ENCODE measurements at places on chromosomes 6 and 20.

GRCh38 chr20:51514249-51514648 lies 28.3 kb downstream of the NFATC2 start:
- H3K4me1 ChIP-seq, result peaks cover 71% of the 10 kb centered on the region
- no peaks in the 10 kb centered on the region for H3K27me3 ChIP-seq
- H3K4me3 ChIP-seq, result peak overlapping the region; percentile 30
- peak overlapping the region; percentile 18 for H3K27ac ChIP-seq

DNA sequence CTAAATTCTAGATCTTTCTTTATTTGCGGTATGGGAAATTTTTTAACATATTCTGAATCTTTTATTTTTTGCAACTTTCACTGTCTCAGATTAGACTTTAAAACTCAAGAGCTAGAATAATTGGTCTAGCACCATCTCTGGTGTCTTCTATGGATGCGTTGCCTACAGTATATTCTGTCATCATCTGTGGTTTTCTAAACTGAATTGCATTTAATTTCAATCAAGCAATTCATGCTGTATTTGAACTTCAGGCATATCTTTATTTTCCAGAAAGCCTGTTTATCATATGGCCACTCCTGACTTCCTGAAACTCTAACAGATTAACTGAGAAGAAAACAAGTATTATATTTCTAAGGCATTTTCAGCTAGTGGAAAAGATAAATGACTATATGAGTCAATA lies 281.6 kb downstream of the PLCB1 start:
- no peak overlapping the region for H3K4me3 ChIP-seq
- H3K36me3 ChIP-seq, result no peaks in the 10 kb centered on the region
- peaks cover 2% of the 10 kb centered on the region for H3K4me1 ChIP-seq
- no peak overlapping the region for H3K27ac ChIP-seq
- no peak for DNase-seq

- DNase-seq, result no peak
- H3K4me3 ChIP-seq, result no peak overlapping the region
- H3K36me3 ChIP-seq, result no peaks in the 10 kb centered on the region
- H3K27me3 ChIP-seq, result no peaks in the 10 kb centered on the region
Measured at GRCh38 chr6:89270951-89271721, 44.0 kb downstream of the GABRR2 start.

DNA sequence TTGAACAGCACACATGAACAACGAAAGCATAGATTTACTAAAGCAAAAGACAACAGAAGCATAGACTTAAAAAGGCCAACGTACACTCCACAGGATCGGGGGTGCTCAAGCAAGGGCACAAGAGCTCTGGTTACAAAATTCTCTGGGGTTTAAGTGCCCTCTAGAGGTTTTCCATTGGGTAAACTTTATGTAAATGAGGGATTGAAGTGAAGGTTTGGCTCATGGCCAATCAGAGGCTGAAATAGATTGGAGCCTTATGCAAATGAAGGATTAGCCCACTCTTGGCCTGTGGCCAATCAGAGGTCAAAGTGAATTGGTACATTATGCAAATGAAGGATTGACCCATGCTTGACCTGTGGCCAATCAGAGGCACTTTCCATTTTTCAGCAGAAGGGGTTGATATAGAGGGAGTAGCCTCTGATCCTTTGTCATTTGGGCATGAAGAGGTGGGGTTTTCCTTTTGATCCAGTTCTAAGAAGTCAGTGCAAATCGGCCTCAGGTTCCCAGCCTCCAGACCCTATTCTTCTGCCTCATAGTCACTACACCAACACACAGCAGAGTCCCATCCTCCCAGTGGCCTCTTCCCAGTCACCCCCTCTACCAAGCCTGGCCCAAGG lies 244.9 kb downstream of the THBS2 start:
- H3K4me1 ChIP-seq, result no peaks in the 10 kb centered on the region
- H3K27ac ChIP-seq, result no peak overlapping the region
- H3K36me3 ChIP-seq, result no peaks in the 10 kb centered on the region
- no peaks in the 10 kb centered on the region for H3K27me3 ChIP-seq
- H3K4me3 ChIP-seq, result no peak overlapping the region
- DNase-seq, result no peak

GRCh38 chr6:53664623-53665022 lies 933 bp downstream of the KLHL31 start:
- H3K4me3 ChIP-seq, result no peak overlapping the region
- no peak for DNase-seq
- H3K36me3 ChIP-seq, result no peaks in the 10 kb centered on the region
- no peaks in the 10 kb centered on the region for H3K4me1 ChIP-seq
- H3K27ac ChIP-seq, result no peak overlapping the region
